Stomach (tissue), 19 donors: ENCODE measurements at places on chromosomes 5 and 9. TPM values are rescaled to one million over a fixed set of nuclear protein-coding genes. Genes with fewer than 3 reads are reported as not detected.

The TRAF1 gene
- total RNA-seq = 1.2 TPM

The ANKRD31 gene
- total RNA-seq = 1.1 TPM

The ENTREP1 gene
- total RNA-seq = 7.6 TPM

The NACC2 gene
- 9.5 TPM for total RNA-seq

The CNTNAP3B gene
- 9.9 TPM for total RNA-seq

The GPSM1 gene
- 14.6 TPM for total RNA-seq

The SHISAL2B gene
- not detected for total RNA-seq

The FBP2 gene
- total RNA-seq = 40.2 TPM

The CCNI2 gene
- 56.7 TPM for total RNA-seq

The RNF180 gene
- 4.9 TPM for total RNA-seq

The LECT2 gene
- not detected for total RNA-seq

The PLCXD3 gene
- not detected for total RNA-seq

The UAP1L1 gene
- total RNA-seq = 32.1 TPM

The PCDHGA3 gene
- 1.7 TPM for total RNA-seq

The GABRA6 gene
- not detected for total RNA-seq

The TMEM174 gene
- not detected for total RNA-seq

The IL3 gene
- not detected for total RNA-seq

The CCNJL gene
- 104 TPM for total RNA-seq

The GARIN3 gene
- not detected for total RNA-seq

The OTP gene
- not detected for total RNA-seq

The TNC gene
- total RNA-seq = 52.2 TPM

The GABRA1 gene
- not detected for total RNA-seq

The SPINK6 gene
- not detected for total RNA-seq

The ZNF618 gene
- 15.1 TPM for total RNA-seq

The PCDHB12 gene
- 1.2 TPM for total RNA-seq

The GRPEL2 gene
- total RNA-seq = 15.2 TPM

The SEMA4D gene
- 28.8 TPM for total RNA-seq

The NTMT1 gene
- total RNA-seq = 26.2 TPM

The GDF9 gene
- total RNA-seq = not detected

The LHX6 gene
- 5.3 TPM for total RNA-seq

The SPATA31E1 gene
- not detected for total RNA-seq

The PHF19 gene
- total RNA-seq = 14.0 TPM

The STKLD1 gene
- not detected for total RNA-seq

The SH2D3C gene
- total RNA-seq = not detected
